ENCODE measurements at places on chromosomes 4 and X.

GRCh38 chr4:116866106-116866505, 219.3 kb downstream of the TRAM1L1 start:
- DNase-seq: no peak

DNA sequence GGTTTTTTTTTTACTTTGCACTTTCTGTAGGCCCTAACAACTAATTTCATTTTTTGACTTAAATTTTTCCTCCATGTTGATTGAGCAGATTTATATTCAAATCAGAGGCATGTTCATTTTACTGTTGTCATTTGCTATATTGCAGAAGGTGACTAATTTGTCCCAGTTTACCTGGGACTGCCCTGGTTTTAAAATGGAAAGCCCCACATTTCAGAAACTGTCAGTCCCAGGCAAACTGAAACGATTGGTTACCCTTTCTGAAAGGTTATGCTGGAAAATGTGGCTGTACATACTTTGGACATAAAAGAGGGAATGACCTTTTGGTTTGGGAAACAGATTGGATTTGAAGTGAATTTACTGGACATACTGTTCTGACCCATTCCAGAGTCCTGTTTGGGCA, 160.0 kb downstream of the SPCS3 start:
- DNase-seq: no peak

DNA sequence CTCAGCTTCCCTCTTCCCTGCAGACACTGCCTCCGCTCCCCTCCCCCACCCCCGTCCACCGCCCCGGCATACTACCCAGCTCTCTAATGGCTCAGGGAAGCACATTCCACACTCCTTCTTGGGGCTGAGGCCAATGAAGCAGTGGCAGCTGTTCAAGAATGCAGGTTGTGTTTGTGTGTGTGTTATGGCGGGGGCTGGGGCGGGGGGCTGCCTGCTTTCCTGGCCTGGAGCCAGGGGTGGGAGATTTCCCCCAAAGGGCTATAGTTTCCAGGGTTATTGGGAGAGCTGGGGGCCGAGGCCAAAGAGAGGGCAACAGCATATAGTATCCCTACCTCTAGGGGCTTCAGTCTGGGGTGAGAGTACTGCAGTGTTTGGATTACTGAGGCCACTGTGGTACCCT, 149.4 kb downstream of the EFNB1 start:
- DNase-seq: no peak

DNA sequence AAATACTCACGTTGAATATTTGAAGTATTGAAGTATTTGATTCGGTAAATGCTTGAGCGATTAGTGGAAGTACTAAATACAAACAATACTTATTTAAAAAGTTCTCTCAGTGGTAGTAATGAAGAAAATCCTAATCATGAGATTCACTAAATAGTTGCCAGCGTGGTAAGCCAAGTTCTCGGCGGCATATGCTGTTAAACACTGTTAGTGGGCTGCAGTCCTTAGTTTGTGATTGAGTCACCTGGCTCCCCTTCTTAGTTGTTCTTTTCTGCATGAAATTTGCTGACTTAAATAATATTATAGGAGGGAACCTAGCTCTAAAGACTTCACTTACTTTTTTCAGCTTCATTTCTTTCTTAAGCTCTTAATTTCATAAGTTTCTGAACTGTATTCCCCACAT, 51.4 kb downstream of the STIM2 start:
- no peak for DNase-seq

- DNase-seq: peak; percentile 49
Measured at GRCh38 chr4:18689308-18690115, 668.0 kb upstream of the LCORL start.

- no peak for DNase-seq
Measured at GRCh38 chr4:16035843-16036242, 48.0 kb downstream of the PROM1 start.

DNA sequence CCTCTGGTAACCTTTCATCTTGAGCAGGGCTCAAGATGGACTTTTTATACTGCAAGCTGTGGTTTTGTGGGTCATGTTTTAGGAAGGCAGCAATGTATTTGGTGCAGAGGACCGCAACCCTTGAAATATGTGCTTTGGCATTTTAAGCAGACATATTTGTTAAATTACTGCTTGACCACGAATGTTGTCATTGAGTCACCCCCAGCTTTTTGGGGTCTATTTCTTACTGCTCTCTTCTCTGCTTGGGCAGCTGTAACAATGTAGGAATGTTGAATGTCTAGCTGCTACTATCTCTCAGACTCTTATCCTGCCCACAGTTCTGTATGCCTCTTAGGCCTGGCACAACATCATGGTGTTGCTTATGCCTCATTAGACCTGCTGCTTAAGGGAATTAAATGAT, 6.0 kb downstream of the RBPJ start:
- no peak for DNase-seq

- DNase-seq: no peak
Measured at GRCh38 chrX:119677654-119677981, 15.3 kb downstream of the SEPTIN6 start.

GRCh38 chr4:155881555-155881954, 15.5 kb upstream of the ASIC5 start:
- DNase-seq: no peak

- DNase-seq: no peak
Measured at GRCh38 chr4:63607169-63607872, 801.9 kb downstream of the TECRL start.

DNA sequence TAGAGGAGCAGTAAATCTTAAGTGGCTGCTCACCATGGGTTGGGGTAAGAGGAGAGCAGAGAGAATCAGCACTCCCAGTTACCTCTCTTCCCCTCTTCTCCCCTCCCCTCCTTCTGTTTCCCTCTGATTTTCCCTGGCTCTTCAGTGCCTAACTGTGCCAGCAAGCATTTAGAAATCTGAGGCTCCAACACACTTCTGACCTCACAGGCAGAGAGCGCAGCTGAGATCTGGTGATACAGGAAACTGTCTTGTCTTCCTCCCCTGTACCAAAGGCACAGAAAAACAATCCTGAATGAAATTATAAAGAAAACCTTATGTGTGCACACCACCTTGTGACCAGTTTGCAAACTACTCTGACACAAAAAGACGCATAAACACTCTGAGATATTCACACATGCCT, 82.4 kb upstream of the SMIM10 start:
- no peak for DNase-seq

DNA sequence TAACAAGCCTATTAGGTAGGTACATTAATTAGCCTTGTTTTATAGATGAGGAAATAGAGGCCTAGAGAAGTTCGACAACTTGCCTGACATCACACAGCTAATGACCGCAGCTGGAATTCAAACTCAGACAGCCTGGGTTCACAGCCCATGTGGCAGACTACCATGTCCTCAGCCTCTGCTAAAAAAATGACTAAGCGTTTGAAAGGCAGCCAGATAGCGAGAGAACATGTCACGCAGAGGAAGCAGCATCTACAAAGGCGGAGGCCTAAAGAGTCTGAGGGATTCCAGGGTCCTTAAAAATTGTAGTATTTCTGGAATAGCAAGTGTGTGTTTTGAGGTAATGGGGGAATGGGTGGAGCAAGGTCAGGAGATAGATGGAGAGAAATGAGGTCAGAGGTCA, 33.2 kb upstream of the BMP15 start:
- peak; percentile 59 for DNase-seq

DNA sequence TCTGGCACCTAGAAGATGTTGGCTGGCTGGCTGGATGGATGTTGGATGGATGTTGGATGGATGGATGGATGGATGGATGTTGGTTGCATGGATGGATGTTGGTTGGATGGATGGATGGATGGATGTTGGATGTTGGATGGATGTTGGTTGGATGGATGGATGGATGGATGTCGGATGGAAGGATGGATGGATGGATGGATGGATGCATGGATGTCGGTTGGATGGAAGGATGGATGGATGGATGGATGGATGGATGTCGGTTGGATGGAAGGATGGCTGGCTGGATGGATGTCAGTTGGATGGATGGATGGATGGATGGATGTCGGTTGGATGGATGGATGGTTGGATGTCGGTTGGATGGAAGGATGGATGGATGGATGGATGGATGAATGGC, 96.7 kb downstream of the PSAPL1 start:
- DNase-seq: no peak

GRCh38 chr4:54723820-54724219, 66.1 kb downstream of the KIT start:
- no peak for DNase-seq

DNA sequence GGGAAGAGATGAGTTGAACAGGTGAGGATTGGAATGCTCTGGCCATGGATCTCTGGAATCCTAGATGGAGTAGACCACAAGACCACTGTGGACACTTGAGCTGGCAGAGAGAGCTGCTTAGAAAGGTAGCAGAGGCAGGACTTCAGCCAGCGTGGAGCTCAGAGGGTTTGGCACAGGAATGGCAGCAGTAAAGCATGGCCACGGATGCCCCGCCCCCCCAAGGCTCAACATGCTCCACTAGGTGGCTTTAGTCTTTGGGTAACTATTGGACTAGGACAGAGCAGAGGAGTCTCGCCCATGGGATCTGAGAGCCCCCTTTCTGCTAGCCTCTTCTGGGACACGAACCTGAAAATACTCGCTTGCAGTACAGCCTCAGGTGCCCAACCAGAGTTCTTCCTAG, 150.1 kb upstream of the NEIL3 start:
- no peak for DNase-seq

- no peak for DNase-seq
Measured at GRCh38 chr4:75229806-75230570, 284.2 kb downstream of the RCHY1 start.

DNA sequence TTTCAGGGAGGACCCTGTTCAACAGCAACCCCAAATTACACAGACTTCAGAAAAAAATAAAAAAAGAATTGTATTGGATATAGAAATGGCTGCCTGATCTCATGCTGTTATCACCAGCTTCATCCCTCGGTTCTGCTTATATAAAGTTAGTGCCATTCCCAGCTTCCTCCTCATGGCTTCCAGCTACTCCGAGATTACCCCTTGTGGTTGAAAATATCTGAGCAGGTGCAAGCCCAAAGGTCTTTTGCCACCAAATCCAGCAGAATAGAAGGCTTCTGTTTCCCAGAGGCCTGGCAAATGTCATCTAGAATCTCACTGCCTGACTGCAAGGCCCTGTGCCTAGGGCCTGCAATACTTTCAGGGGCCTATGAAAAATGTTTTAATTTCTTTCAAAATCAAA, 13.8 kb upstream of the HPGDS start:
- no peak for DNase-seq

- DNase-seq: no peak
Measured at GRCh38 chr4:72953571-72953970, 115.9 kb downstream of the COX18 start.

- no peak for DNase-seq
Measured at GRCh38 chrX:21798677-21799219, 40.7 kb upstream of the MBTPS2 start.

DNA sequence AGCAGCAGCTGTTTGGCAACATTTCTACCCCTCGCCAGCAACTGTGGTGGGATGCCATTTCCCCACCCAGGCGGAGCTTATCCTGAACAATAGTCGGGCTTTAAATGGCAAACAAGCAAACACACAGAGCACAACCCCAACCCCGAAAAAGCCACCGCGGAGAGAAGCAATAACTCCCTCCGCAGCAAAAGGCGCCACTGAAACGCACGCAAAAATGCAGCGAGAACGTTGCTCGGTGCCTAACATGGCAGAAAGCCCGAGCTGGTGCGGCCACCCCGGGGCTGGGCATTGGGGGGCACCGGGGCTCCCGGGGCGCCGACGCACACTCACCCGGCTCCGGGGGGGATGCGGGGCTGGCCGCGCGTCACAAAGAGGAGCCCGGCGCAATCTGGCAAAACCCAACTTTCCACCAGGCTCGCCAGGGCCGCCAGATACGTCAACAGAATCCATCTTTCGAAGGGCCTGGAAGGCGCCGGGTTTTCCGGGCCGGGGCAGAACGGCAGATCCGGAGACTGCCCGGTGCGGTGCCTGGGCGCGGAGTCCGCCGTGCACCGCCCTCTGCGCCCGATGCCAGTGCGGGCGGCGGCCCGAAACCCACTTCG, 818 bp downstream of the RAI2 start:
- no peak for DNase-seq

GRCh38 chrX:77088233-77088632, 359.0 kb upstream of the FGF16 start:
- no peak for DNase-seq

- no peak for DNase-seq
Measured at GRCh38 chr4:83054928-83055327, 19.9 kb downstream of the COPS4 start.

DNA sequence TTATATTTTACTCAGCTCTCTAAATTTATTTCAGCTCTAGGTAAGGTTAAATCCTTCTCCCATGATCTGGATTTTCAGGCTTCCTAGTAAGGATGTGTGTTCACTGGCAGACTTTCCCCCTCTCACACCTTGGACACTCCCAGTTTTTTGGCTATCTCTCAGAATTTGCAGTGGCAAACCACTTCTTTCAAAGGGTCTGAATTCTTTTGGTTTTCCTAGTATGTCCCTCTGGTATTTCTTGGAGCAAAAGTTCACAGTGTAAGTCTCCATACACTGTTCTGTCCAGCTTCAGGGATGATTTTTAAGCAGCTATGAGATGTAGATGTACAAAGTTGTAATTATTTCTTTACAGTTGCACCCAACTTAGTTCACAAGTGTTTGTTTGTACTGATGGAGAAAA, 653.8 kb upstream of the GALNT7 start:
- DNase-seq: no peak

DNA sequence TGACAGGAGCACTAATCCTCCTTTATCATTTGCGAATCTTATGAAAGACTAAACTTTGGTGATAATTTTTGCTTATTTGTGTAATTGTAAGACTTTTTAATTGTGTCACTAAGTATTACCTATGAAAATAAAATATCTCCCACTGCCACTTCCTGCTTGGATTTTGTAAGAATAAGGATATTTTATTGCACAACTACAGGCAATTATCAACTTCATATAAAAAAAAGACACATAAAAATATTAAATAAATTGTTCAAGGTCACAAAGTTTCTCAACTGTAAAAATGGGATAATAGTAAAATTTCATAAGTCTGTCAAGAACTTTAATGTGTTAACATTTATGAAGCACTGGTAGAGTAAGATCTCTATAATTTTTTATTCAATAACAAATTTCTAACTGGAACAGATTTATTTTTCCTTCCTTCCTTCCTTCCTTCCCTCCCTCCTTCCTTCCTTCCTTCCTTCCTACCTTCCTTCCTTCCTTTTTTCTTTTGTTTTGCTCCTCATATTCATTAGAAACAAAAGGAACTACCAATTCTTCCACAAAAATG, 527.6 kb upstream of the FAM47C start:
- DNase-seq: no peak

- no peak for DNase-seq
Measured at GRCh38 chr4:182914357-182914756, 2.8 kb downstream of the DCTD start.

- no peak for DNase-seq
Measured at GRCh38 chr4:81397635-81398034, 74.1 kb downstream of the RASGEF1B start.

- DNase-seq: no peak
Measured at GRCh38 chrX:124504111-124504983, 158.0 kb downstream of the SH2D1A start.
